ENCODE measurements at places on chromosomes 4 and X.

GRCh38 chr4:176789955-176790354 is 2.8 kb downstream of the VEGFC start:
- DNase-seq, result no peak

DNA sequence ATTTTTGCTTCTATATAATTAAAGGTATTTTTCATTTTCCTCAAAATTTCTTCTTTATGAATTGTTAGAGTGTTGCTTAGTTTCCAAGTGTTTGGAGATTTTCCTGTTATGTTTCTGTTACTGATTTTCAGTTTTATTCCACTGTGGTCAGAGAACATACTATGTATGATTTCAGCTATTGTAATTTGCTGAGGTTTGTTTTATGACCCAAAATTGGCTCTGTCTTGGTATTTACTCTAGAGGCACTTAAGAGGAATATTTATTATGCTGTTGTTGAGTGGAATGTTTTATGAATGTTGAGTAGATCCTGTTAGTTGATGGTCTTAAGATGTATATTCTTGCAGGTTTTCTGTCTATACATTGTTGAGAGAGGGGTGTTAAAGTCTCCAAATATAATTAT is 263.5 kb downstream of the PABPC4L start:
- no peak for DNase-seq

DNA sequence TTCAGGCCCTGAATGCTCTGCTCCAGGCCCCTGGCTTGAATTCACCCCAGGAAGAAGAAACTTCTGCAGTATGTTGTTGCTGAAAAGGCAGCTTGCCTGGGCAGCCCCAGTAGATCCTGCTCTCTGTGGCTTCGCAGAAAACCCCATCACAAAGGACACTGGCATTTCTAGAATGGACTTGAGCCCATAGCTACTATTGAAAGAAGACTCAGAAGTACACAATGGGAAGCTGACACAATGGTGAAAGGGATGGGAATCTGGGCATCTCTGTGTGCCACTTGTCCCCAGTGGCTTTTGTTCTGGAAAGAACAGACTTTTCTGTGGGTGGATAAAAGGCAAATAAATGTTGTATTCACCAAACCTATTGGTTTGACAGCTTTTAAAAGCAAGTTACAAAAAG is 67.4 kb upstream of the SCML1 start:
- no peak for DNase-seq

DNA sequence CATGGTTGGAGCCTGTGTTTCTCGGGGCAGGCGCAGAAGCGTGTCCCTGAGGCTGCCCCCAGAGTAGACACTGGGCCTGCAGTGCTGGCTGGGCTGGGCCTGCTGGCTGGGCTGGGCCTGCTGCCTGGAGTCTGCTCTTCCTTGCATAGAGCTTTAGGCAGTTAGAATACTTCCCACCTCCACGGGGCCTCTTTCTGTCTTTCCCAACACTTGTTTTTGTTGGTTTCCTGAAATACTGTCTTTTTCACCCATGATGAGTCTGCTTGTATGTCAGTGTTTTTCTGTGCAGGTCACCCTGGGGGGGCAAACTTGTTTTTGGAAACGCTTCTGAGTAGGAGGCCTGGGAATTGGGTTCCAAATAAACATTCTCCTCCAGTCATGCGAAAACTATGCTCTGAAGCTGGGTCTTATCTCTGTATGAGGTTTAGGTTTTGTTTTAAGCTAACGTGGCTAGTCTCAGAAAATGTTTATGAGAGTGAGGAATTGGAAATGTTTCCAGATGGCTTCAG is 32.2 kb downstream of the TRMT44 start:
- peak; percentile 99 for DNase-seq

DNA sequence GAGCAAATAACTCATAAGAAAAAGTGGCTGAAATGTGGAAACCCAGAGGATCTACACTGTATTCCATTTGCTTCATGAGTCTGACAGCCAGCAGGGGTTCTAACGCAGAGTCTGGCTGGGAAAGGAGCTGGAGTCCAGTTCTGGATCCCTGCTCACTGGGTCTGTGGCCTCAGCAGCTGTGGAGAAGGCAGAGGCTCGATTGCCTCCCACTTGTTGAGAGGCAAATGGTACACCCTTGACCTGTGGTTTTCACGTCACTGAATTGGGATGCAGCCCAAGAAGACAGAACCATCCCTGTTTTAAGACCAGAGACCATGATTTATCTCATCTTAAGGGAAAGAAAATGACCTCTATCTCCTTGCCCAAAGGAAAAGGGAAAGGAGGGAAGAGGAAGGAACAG is 147.0 kb upstream of the NOCT start:
- no peak for DNase-seq

DNA sequence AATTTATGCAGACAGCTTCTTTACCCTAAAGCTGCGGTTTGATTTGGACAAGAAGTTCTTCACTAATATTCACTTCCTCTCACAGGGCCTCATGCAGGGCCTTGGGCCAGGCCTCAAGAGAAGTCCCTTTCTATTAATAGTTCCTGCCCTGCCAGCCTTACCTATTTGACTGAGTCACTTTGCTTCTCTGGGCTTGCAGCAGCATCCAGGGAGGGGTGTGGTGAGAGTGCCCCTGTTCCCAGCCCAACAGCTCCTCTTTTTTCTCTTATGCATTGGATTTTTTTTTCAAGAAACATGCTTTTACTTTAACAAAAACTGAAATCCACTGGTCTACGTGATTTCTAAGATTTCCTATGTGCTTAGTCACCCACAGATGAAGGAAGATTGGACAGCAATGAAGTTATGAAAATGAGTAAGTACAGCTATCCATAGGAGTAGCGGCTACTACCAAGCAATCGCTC is 26.7 kb downstream of the FAM156B start:
- DNase-seq, result no peak

DNA sequence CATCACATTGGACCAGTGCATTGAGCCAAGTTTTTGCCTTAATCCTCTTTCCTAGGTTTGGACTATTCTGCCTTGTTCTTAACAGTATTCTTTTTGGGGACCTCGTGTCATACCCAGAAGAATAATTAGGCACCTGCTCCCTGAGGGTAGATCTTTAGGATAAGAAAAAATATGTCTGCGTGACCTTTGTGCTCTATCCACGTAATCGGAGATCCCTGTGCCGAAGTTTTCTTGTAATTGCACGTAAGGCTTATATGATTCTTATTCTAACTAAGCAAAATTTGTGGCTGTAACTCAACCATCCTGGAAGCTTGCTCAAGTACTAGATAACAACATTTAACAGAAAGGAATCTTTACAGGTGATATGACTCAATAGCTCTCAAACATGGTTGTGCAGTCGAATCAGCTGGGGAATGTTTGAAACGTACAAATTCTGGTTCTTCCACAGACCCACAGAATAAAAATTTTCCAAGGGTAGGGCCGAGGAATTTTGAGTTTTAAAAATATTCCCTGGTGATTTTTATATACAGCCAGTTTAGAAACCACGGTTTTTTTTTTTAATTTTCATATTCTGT is 344.3 kb downstream of the GBA3 start:
- DNase-seq, result no peak
